ENCODE measurements at places on chromosomes 6 and 20.

- no peak for DNase-seq
Measured at GRCh38 chr20:1341561-1342265, 12.8 kb upstream of the SDCBP2 start.

DNA sequence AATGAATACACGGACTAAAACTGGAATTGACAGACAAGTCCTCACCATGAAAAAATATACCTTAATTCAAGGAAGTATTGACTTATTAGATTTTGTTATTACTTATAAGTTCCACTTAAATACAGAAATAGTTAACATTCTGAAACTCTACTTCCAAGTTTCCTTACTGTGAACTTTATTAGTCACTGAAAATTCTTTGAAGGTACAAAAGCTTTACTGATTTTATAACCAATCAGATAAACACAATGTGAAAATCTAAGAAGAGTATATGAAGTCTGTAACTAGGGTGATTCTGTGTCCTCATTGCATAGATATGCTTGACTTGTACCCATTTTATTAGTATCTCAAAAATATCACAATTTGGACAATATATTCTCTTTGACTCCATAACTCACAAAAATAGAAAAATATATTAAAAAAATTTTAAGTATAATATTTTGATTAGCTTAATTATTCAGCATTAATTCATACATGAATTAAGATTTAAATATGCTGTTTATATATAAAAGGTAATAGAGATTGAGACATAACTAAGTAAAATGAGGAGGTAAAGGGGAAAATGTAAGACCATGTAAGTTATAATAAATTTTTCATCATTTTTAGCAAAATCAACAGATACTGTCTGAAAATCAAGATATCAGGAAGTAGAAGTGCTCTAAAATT lies 6.6 kb downstream of the NAPB start:
- DNase-seq, result no peak

GRCh38 chr6:138571585-138572166 lies 72.4 kb upstream of the NHSL1 start:
- no peak for DNase-seq

GRCh38 chr6:108616544-108616943 lies 55.8 kb downstream of the FOXO3 start:
- no peak for DNase-seq

DNA sequence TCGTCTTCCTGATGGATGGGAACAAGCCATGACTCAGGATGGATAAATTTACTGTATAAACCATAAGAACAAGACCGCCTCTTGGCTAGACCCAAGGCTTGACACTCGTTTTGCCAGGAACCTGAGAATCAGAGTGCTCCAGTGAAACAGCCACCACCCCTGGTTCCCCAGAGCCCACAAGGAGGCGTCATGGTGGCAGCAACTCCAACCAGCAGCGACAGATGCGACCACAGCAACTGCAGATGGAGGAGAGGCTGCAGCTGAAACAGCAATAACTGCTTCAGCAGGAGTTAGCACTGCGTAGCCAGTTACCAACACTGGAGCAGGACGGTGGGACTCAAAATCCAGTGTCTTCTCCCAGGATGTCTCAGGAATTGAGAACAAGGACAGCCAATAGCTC lies 100.9 kb upstream of the SAMD5 start:
- DNase-seq, result no peak

GRCh38 chr20:48676795-48677460 lies 150.9 kb downstream of the PREX1 start:
- DNase-seq, result no peak

DNA sequence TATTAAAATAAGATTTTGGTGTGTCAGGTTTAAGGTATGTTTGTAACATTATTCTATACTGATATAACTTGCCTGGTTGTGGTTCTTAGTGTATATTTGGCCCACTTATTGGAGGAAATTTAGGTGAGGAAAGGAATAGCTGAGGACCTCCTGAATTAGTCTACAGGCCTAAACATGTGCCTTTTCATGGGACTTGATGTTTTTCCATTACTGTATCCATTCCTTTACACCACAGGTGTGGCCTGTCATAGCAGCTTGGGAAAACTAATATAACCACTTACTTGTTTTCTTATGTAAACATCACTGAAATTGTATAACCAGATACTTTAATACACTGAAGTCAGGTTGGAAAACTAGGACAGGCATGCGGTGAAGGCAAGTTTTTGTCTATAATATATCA lies 27.6 kb downstream of the BCKDHB start:
- no peak for DNase-seq

DNA sequence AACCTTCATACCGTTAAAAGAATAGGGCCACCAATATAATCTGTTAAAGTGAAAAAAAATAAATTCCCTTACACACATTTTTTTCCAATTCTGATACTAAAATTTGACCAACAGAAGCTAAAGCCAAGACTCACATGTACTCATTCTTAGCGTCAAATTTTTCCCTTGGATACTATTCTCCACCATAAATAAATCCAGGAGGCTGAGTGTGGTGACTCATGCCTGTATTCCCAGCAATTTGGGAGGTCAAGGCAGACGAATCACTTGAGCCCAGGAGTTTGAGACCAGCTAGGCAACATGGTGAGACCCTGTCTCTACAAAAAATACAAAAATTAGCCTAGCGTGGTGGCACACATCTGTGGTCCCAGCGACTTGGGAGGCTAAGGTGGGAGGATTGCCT lies 43.9 kb downstream of the SCML4 start:
- no peak for DNase-seq

GRCh38 chr20:19888269-19888671 lies 128.9 kb upstream of the NAA20 start:
- DNase-seq, result no peak

GRCh38 chr6:55239099-55239498 lies 64.8 kb downstream of the HCRTR2 start:
- no peak for DNase-seq

DNA sequence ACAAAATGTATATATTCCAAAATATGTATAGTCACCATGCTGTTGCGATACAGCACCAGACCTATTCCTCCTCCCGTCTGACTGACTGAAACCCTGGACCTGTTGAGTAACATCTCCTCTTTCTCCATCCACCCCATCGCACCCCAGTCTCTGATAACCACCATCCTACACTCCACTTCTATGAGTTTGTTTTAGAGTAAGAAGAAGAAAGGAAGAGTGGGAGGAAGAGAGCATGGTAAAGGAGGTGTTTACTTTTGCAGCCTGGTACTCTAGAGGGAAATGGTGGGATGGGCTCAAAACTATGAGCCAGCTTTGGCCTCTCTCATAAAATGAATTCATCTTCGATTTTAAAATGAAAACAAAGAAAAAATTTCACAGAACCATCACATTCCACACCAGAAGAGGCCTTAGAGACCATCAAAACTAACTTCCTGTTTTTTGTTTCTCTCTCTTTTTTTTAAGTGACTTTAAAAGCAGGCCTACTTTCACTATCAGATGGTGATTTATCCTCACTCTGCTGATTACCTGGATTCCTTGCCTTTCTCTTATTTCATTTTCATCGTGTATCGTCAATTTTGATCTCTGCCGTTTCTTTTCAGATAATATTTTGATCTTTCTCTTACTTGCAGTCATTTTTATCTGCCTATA lies 16.8 kb upstream of the FUCA2 start:
- no peak for DNase-seq
